ENCODE measurements at places on chromosomes 3 and 15. TPM values are rescaled to one million over a fixed set of nuclear protein-coding genes. Genes with fewer than 3 reads are reported as not detected.
A peak's percentile ranks its signal among the peaks of the same experiment; 100 is the strongest.

Gene ANKRD34C
- total RNA-seq: not detected

GRCh38 chr3:11096266-11097139 is 57.8 kb upstream of the HRH1 start:
- no peak for DNase-seq
- no peak overlapping the region for H3K27ac ChIP-seq
- H3K4me1 ChIP-seq: no peaks in the 10 kb centered on the region
- H3K4me3 ChIP-seq: no peak overlapping the region

GRCh38 chr3:32501783-32502117 is 902 bp downstream of the CMTM6 start:
- peaks cover 2% of the 10 kb centered on the region for H3K36me3 ChIP-seq
- H3K27ac ChIP-seq: peak overlapping the region; percentile 96
- H3K4me3 ChIP-seq: peak overlapping the region; percentile 96
- peaks cover 23% of the 10 kb centered on the region for H3K4me1 ChIP-seq
- no peaks in the 10 kb centered on the region for H3K27me3 ChIP-seq

Gene VPS18
- total RNA-seq: 28.9 TPM

- peaks cover 4% of the 10 kb centered on the region for H3K27me3 ChIP-seq
- peak; percentile 85 for DNase-seq
- H3K4me1 ChIP-seq: peaks cover 4% of the 10 kb centered on the region
- peaks cover 1% of the 10 kb centered on the region for H3K36me3 ChIP-seq
- peak within 1 kb of the TSS; percentile 95 for H3K27ac ChIP-seq
Measured at GRCh38 chr3:126654571-126655383, at the start of gene TXNRD3. TSS of gene TXNRD3 (minus strand) at chr3:126655124.

- H3K27ac ChIP-seq: no peak overlapping the region
- H3K27me3 ChIP-seq: no peaks in the 10 kb centered on the region
- H3K36me3 ChIP-seq: no peaks in the 10 kb centered on the region
- peaks cover 9% of the 10 kb centered on the region for H3K4me1 ChIP-seq
Measured at GRCh38 chr3:13473020-13473419, 7.1 kb upstream of the HDAC11 start.

Gene CACNA1D
- 6.3 TPM for total RNA-seq

GRCh38 chr15:69830876-69831275 is 266.8 kb downstream of the TLE3 start:
- DNase-seq: no peak
- no peak overlapping the region for H3K4me3 ChIP-seq
- peaks cover 2% of the 10 kb centered on the region for H3K4me1 ChIP-seq
- H3K36me3 ChIP-seq: no peaks in the 10 kb centered on the region
- peaks cover 66% of the 10 kb centered on the region for H3K27me3 ChIP-seq

DNA sequence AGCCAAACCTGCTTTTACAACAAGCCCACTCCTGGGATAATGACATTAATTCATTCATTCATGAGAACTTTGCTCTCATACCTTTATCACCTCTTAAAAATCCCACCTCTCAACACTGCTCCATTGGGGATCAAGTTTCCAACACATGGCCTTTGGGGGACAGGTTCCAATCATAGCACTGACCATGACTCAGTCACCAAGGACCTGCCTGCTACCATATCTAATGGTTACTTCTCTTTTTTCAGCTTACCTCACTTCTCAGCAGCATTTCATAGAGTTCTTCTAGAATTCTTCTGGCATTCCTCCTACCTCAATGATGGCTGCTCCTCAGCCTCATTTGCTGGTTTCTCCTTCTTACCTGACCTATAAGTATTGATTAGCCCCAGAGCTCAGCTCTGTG is 36.9 kb upstream of the RYK start:
- no peak overlapping the region for H3K27ac ChIP-seq
- H3K36me3 ChIP-seq: no peaks in the 10 kb centered on the region
- H3K4me3 ChIP-seq: no peak overlapping the region
- no peak for DNase-seq
- H3K4me1 ChIP-seq: no peaks in the 10 kb centered on the region
- H3K27me3 ChIP-seq: peaks cover 6% of the 10 kb centered on the region

GRCh38 chr3:127041933-127042332 is 59.0 kb downstream of the PLXNA1 start:
- no peaks in the 10 kb centered on the region for H3K36me3 ChIP-seq
- no peak overlapping the region for H3K27ac ChIP-seq
- peaks cover 10% of the 10 kb centered on the region for H3K27me3 ChIP-seq
- no peak overlapping the region for H3K4me3 ChIP-seq

GRCh38 chr3:129441782-129442181 is 1.8 kb downstream of the IFT122 start:
- H3K27ac ChIP-seq: no peak overlapping the region
- H3K27me3 ChIP-seq: no peaks in the 10 kb centered on the region
- H3K36me3 ChIP-seq: peaks cover 4% of the 10 kb centered on the region
- H3K4me1 ChIP-seq: peaks cover 53% of the 10 kb centered on the region
- H3K4me3 ChIP-seq: peak overlapping the region; percentile 90

Gene NRROS
- total RNA-seq: 2.0 TPM

Gene KNSTRN
- total RNA-seq: 46.2 TPM

GRCh38 chr3:23668430-23668904 is 137.3 kb upstream of the UBE2E1 start:
- no peak overlapping the region for H3K4me3 ChIP-seq
- H3K36me3 ChIP-seq: no peaks in the 10 kb centered on the region
- H3K27me3 ChIP-seq: peaks cover 4% of the 10 kb centered on the region
- H3K4me1 ChIP-seq: peaks cover 3% of the 10 kb centered on the region
- DNase-seq: no peak

DNA sequence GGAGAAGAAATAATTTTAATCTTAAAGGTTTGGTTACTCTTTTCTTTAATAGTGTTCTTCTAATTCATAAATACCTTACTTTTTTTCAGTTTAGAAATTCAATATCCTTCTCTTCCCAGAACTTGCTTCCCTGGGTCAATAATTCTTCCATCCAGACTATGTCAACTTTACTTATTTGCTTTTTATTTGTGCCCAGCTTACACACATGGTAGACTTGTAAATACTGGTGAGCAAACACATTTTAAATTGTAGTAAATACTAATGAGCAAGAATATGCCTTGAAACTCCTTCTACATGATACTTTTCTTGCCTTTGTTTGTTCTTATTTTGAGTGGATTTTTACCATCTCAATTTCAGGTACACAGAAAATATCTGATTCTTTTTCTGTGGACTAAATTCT is 33.7 kb downstream of the SST start:
- peaks cover 11% of the 10 kb centered on the region for H3K4me1 ChIP-seq
- DNase-seq: no peak
- no peaks in the 10 kb centered on the region for H3K27me3 ChIP-seq
- H3K36me3 ChIP-seq: no peaks in the 10 kb centered on the region
- no peak overlapping the region for H3K27ac ChIP-seq
- no peak overlapping the region for H3K4me3 ChIP-seq

Gene PLCH1
- total RNA-seq: 14.2 TPM

Gene PRTG
- 87.4 TPM for total RNA-seq

GRCh38 chr3:72891053-72891855 is 3.4 kb downstream of the GXYLT2 start:
- peaks cover 6% of the 10 kb centered on the region for H3K27me3 ChIP-seq
- H3K4me3 ChIP-seq: no peak overlapping the region
- no peak overlapping the region for H3K27ac ChIP-seq
- peaks cover 21% of the 10 kb centered on the region for H3K4me1 ChIP-seq

DNA sequence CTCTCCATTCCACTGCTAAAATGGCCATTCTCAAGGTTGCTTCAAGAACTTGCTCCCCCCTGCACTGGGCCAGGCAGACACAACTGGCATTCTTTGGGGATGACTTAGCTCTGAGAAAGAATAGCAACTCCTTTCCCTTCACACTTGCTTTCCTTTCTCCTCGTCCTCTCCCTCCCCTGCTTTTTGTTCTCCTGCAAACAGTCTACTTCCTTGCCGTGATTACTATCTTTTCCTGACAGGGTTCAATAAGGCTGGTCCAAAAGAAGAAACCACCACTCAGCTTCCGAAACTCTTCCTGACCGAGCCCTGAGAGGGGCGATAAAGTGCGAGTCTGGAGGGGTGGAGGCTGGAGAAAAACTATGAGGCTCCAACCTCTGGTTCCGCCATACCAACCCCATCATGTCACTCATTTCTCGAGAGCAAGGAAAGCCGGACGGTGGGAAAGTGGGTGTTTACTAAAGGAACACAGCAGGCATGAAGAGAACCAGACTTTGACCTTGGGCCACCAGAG is 5.0 kb downstream of the AMOTL2 start:
- no peak for DNase-seq
- peaks cover 42% of the 10 kb centered on the region for H3K4me1 ChIP-seq
- H3K27ac ChIP-seq: peak overlapping the region; percentile 90
- H3K36me3 ChIP-seq: peaks cover 20% of the 10 kb centered on the region

GRCh38 chr3:29189328-29189727 is 91.5 kb upstream of the RBMS3 start:
- no peaks in the 10 kb centered on the region for H3K4me1 ChIP-seq
- no peaks in the 10 kb centered on the region for H3K27me3 ChIP-seq
- H3K36me3 ChIP-seq: no peaks in the 10 kb centered on the region
- DNase-seq: no peak
- no peak overlapping the region for H3K27ac ChIP-seq
- H3K4me3 ChIP-seq: no peak overlapping the region

- no peak overlapping the region for H3K4me3 ChIP-seq
- no peaks in the 10 kb centered on the region for H3K27me3 ChIP-seq
- no peaks in the 10 kb centered on the region for H3K36me3 ChIP-seq
- no peaks in the 10 kb centered on the region for H3K4me1 ChIP-seq
- no peak for DNase-seq
- no peak overlapping the region for H3K27ac ChIP-seq
Measured at GRCh38 chr15:56767315-56767714, 34.0 kb upstream of the ZNF280D start.

- H3K4me3 ChIP-seq: no peak overlapping the region
- no peak for DNase-seq
- H3K27ac ChIP-seq: peak overlapping the region; percentile 39
- no peaks in the 10 kb centered on the region for H3K27me3 ChIP-seq
Measured at GRCh38 chr3:77320514-77320913, 280.6 kb downstream of the ROBO2 start.

- H3K27ac ChIP-seq: peak overlapping the region; percentile 49
- peaks cover 11% of the 10 kb centered on the region for H3K36me3 ChIP-seq
- no peak overlapping the region for H3K4me3 ChIP-seq
- H3K27me3 ChIP-seq: no peaks in the 10 kb centered on the region
- DNase-seq: no peak
Measured at GRCh38 chr3:15591242-15591641, 10.1 kb downstream of the HACL1 start.

Gene AQP9
- total RNA-seq: not detected

DNA sequence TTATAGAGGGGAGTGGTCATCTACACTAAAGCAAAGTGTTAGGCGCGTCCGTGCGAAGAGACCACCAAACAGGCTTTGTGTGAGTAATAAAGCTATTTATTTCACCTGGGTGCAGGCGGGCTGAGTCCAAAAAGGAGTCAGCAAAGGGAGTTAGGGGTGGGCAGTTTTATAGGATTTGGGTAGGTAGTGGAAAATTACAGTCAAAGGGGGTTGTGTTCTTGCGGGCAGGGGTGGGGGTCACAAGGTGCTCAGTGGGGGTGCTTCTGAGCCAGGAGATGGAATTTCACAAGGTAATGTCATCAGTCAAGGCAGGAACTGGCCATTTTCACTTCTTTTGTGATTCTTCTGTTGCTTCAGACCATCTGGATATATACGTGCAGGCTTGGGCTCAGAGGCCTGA is 47.1 kb downstream of the OIP5 start:
- peak overlapping the region; percentile 97 for H3K27ac ChIP-seq
- peak overlapping the region; percentile 99 for H3K4me3 ChIP-seq
- no peaks in the 10 kb centered on the region for H3K27me3 ChIP-seq
- H3K36me3 ChIP-seq: peaks cover 21% of the 10 kb centered on the region

- H3K27ac ChIP-seq: peak overlapping the region; percentile 94
- peaks cover 32% of the 10 kb centered on the region for H3K4me1 ChIP-seq
- H3K4me3 ChIP-seq: peak overlapping the region; percentile 76
- peaks cover 17% of the 10 kb centered on the region for H3K36me3 ChIP-seq
- H3K27me3 ChIP-seq: peaks cover 4% of the 10 kb centered on the region
Measured at GRCh38 chr3:126474498-126475412, 936 bp downstream of the ZXDC start.

DNA sequence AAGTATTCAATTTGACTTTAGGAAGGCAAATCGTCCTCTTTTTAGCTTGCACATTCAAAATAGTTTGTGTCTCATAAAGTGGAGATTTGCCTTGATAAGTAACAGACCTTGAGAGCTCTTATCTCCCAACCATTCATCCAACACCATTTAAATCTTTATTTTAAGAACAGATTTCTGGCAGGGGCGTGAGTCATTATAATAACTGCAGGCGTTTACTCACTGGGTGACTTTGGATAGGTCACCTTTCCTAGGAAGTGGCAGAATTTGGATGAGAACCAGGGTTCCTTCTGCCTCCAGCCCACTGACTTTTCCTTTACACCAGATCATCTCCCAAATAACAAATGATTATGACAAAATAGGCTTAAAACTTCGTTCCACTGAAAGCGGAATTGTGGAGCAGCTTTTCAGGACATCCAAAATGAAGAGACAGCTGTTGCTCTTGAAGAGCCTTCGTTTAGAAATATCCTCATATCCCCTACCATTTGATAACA is 5.0 kb downstream of the LMCD1 start:
- H3K4me3 ChIP-seq: no peak overlapping the region
- H3K27ac ChIP-seq: no peak overlapping the region
- no peaks in the 10 kb centered on the region for H3K27me3 ChIP-seq
- DNase-seq: no peak
- peaks cover 9% of the 10 kb centered on the region for H3K36me3 ChIP-seq

DNA sequence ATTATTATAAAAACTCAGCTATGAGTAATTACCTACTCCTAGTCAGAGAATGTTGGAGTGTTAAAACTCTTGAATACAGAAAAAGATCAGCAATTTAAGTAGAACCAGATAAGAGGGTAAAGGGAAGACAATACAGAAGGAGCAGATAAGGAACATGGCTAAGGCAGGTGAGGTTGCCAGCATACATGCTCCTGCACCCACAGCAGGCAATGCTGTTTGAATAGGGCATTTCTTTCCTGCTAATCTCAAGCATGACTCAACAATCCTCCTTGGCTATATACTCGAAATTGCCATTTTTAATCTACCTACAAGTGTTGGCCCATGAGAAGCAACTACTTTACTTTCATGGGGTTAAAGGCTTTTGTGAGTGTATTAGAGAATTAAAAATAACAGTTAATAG is 494.5 kb downstream of the DIPK2A start:
- no peaks in the 10 kb centered on the region for H3K27me3 ChIP-seq
- H3K27ac ChIP-seq: no peak overlapping the region
- H3K4me1 ChIP-seq: peaks cover 38% of the 10 kb centered on the region
- H3K4me3 ChIP-seq: no peak overlapping the region
- no peaks in the 10 kb centered on the region for H3K36me3 ChIP-seq
- DNase-seq: no peak

Gene CSPG4
- 0.41 TPM for total RNA-seq

- DNase-seq: no peak
- peaks cover 2% of the 10 kb centered on the region for H3K4me1 ChIP-seq
- no peak overlapping the region for H3K4me3 ChIP-seq
Measured at GRCh38 chr3:153448151-153448829, 286.3 kb downstream of the RAP2B start.

DNA sequence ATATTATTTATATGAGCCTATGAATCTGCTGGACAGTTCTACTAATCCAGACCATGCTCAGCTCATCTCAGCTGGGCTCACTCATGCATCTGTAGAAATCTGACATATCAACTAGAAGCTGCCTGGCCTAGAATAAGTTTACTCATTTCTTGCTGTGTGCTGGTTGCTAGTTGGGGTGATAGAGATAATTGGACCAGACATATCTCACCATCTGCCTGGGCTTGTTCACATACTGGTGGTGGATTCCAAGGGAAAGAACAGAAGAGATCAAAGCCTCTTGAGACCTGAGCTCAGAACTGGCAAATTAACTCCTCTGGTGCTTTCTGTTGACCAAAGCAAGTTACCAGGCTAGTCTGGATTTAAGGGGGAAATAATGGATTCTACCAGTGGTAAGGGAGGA is 109.1 kb downstream of the NSUN3 start:
- H3K4me1 ChIP-seq: no peaks in the 10 kb centered on the region
- H3K27ac ChIP-seq: no peak overlapping the region
- no peak overlapping the region for H3K4me3 ChIP-seq
- no peaks in the 10 kb centered on the region for H3K27me3 ChIP-seq

Gene LPP
- total RNA-seq: 131 TPM
